Activated CD4-positive, alpha-beta T cell treated with anti-CD3 and anti-CD28 coated beads, Interleukin-2, amount 50 U/mL, for 24 hours (primary cell): ENCODE measurements at places on chromosomes 3 and 15.

GRCh38 chr3:17967111-17967510, 224.7 kb upstream of the TBC1D5 start:
- no peak for DNase-seq

DNA sequence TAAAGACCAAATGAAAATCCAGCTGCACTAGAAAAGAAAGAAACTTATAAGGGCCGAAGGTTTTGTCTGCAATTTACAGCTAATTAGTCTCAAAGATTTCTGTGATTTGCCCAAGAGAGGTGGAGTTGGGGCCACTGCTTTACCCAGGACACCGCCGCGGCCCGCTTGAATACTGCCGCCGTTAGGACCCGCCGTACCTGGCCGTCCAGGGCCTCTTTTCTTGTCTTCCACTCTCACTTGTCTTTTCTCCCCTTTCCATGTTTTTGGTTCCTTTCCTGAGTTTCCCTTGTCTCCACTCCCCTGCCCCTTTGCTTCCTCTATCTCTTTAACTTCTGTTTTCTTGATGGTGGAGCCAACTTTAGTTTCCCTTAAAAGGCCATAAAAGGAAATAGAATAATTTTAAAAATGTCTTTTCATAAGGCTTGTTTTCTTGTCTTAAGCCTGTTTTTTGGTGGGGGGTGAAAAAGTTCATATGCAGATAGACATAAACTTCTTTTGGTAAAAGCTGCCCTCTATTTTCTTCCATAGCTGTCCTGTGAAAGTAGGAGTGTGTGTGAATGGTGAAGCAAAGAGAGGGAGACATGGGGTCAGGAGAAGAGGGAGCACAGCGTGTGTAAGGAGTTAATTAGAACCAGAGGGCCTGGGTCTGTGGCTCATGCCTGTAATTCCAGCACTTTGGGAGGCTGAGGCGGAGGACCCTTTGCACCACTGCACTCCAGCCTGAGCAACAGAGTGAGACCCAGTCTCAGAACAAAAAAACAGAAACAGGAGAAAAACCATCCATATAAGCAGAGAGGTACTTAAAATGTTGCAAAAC, 16.0 kb upstream of the CCNL1 start:
- no peak for DNase-seq

DNA sequence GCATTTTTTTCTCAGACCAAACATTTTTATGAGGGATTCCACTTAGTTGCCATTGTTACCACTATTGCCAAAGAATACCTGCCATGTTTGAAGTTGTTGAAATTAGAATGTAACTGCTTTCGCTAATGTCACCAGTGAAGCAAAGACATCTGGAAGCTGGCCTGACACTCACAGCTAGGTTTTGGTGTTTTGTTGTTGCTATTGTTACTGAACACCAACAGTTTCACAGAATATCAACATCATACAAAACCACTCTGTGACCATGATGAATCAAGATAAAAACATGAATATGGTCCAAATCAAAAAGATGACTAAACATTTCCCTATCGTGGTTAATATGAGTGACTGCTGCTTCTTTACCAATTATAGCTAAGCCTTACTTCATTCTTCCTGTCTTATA, 6.9 kb upstream of the CFAP20DC start:
- no peak for DNase-seq

DNA sequence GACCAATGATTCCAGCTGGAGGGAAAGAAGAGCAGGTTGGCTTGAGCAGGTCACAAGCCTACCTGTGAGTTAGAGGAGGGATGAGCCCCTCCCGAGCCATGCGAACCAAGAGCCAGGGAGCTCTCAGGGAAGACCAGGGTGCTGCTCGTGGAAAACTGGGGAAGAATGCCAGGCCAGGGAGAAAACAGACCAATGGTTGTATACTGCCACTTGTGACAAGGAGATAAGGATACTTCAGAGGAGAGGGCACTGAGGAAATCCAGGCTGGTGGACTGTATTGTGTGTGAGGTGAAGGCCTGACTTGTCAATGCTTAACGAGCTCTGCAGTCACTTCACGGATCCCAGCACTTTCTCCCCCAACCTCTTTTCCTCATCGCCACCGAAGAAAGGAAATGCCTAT, 177.7 kb downstream of the SSR3 start:
- no peak for DNase-seq
